ENCODE measurements at places on chromosomes 3 and 15.

- DNase-seq: no peak
Measured at GRCh38 chr3:171615281-171615680, 155.1 kb upstream of the TNIK start.

- no peak for DNase-seq
Measured at GRCh38 chr3:149353581-149354184, 20.2 kb upstream of the TM4SF18 start.

DNA sequence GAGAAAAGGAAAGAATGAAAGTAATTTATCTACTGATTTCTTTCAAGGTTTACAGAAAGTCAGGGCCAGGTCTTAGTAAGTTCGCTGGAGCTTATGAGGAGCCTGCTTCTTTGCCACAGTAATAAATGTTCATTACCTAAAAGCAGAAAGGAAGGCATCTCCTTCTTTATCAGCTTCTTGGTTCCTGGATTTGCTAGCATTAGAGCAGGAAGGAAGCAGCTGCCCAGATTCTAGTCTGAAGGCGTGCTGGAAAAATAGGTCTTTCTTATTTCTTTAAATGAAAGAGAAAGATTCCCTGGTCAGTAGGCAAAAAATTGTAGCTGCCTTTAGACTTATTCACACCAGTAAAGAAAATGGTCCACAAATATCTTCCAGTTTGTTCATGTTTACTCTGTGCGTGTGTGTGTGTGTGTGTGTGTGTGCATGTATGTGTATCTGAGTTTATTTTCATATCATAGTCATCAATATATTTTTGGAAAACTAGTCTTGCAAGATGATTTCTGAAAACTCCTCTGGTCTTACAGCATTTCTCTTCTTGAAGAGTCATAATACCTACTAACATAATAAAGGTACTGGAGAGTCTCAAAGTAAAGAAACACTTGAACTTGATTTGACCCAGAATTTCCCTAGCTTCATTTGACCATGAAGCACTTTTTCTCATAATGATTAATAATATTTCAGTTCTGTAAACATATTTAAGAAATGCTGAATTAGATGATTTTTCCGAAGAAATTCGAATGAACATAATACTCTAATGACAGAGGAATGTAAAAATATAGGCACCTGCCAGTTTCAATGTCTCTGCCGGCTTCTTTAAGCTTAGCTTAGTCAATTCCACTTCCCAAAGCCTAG, 255.3 kb upstream of the ZPLD1 start:
- DNase-seq: no peak

DNA sequence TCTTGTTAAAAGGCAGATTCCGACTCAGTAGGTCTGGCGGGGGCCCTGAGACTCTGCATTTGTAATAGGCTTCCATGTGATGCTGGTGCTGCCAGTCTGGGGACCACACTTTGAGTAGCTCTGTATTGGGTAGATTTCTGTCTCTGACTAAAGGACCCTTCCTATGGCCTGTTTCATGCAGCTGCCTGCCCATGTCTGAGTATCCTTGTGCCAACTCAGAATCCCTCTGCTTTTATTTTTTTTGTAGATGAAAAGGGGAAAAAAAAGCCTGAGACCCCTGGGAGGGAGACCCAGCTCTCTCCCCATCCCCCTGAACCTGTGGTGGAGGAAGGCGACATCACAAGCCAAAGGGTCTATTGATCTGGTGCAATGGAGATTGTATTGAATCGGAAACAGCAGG, 81.9 kb downstream of the EBLN2 start:
- DNase-seq: no peak

DNA sequence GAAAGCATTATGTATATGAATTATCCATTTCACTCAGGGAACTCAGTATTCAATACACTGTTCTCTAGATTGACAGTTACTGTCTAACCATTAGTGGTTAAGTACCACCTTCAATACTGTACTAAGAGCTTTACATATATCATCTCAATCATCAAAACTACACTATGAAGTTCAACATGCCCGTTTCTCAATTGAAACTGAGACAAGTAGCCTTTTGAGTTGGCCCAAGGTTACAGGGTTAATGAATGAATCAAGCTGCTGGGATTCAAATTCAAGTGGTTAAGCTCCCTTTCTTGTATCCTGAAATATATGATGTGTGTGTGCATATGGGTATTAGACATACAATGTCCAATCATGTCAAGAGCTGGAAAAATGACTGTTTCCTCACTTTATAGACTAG, 5.8 kb downstream of the TASOR start:
- no peak for DNase-seq

- DNase-seq: no peak
Measured at GRCh38 chr15:89199746-89200145, 21.6 kb downstream of the RLBP1 start.

GRCh38 chr15:58040150-58040549, 25.4 kb downstream of the ALDH1A2 start:
- no peak for DNase-seq

DNA sequence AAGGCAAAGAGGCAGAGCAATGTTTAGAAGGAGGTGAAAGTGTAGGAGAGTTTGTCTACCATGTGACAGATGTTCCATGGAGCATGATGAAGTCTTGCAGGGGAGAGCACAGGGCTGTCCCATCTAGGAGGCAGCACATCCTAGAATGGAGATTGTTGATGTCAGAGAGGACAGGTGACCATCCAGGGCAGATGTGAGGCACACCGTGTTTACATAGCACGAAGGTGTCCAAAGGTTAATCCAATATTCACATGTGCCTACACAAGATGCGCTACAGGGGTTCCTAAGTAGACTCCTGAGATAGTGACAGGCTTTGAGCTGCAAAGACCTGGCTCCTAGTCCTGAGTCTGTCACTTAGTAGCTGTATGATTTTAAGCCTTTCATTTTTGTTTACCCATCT, 219.3 kb upstream of the SLCO3A1 start:
- no peak for DNase-seq

DNA sequence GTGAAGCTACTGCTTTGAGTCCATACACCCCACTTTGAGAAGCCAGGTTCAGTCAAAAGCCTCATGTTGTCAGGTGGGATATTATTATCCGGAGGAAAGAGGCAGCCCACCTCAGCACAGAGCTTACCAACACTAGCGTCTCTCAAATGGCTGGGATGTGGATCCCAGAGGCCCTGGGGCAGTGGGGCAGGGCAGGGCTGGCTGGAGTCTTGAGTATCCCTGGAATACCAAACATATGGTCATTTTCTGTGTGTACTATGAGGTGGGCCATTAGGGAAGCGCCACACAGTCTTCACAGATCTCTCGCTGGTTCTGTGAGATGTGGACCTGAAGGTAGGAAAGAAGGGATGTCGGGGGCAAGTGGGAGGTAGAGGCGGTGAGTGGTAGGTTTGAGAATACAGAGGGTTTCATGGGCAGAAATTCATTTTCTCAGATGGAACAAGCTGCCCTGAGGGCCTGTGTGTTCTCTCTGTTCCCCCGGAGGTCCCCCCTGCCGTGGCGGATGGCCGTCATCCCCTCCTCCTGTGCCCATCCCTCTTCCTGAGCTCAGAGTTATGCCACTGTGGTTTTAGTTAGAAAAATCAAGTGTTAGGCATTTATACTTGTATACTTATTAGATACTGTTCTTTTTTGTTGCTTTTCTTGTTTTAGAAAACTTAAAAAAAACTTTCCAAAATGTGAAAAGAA, 66.4 kb downstream of the USP13 start:
- DNase-seq: no peak

DNA sequence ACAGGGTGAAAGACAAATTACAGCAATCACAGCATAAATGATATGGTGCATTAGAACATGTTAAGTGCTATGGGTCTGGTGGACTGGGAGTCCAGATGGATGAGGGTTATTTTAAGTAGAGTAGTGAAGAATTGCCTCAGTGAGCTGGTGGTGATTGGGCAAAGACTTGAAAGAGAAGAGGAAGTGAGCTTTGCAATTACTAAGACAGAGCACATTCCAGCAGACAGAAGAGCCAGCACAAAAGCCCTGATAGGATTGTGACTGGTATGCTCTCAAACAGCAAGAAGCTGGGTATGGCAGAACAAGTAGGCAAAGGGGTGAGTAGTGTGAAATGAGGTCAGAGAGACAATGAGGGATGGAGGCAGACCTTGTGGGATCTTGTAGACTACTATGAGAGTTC, 2.1 kb upstream of the ACKR4 start:
- DNase-seq: no peak

- DNase-seq: no peak
Measured at GRCh38 chr3:31093606-31094005, 199.1 kb upstream of the GADL1 start.

GRCh38 chr3:54188176-54188791, 65.9 kb downstream of the CACNA2D3 start:
- no peak for DNase-seq

- DNase-seq: no peak
Measured at GRCh38 chr3:133931084-133931483, 35.4 kb upstream of the RAB6B start.

DNA sequence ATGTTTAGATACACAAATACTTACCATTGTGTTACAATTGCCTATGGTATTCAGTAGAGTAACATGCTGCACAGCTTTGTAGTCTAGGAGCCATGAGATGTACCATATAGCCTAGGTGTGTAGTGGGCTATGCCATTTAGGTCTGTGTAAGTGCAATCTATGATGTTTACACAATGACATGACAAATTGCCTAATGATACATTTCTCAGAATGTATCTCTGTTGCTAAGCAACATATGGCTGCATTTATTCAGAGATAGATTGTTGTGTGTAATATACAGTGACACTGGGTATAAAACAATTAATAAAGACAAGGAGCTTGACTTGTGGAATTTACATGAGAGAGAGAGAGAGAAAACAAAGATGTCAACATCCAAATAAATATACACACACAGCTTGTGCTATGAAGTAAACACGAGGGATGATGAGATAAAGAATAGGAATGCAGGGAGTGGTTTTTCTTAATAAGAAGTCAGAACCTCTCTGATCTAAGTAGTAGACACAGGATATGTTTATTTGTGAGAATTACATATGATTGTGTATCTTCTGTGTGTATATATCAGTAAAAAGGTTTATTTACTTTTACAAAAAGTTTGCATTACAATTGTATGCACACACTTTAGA, 110.0 kb downstream of the KCNAB1 start:
- DNase-seq: no peak

DNA sequence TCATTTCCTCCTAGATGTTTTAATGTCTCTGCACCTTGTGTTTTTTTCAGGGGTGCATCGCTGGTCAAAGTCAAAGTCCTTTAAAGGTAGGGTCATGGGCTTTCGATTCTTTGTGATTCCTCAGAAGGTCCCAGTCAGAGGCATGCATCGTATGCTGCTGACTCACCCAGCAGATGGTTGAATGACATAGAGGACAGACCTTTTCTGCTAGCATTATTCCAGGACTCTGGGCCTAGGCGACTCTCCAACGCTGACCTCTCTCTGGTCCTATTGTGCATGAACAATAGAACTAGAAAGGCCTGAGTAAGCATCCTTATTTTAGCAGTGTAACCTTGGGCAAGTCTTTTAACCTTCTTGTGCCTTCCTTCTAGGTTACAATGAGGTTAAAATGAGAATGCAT, 75.9 kb downstream of the DGKG start:
- DNase-seq: no peak

GRCh38 chr3:39870706-39871105, 61.3 kb downstream of the MYRIP start:
- no peak for DNase-seq

DNA sequence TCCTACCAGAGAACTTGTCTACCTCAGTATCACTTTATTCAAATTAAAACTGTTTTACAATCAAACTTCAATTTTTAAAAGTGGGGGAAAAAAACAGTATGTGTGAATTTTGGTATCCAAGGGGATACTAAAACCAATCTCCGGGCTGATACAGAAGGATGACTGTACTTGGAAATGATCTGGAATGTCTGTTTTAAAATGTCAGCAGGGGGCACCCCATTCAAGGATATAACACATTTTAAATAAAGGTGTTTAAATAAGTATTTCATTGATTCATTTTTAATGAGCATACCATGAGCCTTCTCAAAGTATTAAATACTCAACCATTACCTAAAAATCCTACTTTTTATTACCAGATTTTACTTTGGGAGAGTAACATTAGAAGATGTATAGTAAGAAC, 67.9 kb downstream of the ULK4 start:
- DNase-seq: no peak

- no peak for DNase-seq
Measured at GRCh38 chr3:86830566-86830965, 160.4 kb downstream of the VGLL3 start.

DNA sequence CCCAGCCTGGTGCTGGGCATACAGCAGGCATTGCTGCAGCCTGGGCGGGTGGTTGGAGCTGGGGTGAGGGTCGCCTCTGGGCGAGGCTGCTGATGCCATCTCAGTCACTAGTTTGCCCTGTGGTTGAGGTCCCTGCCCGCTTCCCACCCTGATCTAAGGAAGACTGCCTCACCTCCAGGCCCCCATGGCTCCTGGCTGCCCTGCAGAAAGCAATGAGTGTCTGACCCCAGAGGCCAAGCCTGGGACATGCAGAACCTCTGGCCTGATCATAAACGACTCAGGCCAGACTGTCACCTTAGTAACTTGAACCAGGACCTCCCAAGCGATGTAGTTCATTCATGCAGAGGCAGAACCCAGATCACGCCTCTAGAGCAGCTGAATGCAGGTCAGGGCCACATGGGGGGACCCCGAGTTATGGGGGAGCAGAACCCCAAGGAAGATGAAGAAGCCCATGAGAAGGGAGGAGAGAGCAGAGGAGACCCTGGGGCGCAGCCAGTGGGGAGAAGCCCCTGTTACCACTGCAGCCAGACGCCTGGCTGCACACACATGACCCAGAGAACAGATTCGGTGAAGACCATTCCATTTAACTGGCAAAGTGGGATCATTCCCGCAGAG, 213.9 kb downstream of the TBC1D2B start:
- no peak for DNase-seq

DNA sequence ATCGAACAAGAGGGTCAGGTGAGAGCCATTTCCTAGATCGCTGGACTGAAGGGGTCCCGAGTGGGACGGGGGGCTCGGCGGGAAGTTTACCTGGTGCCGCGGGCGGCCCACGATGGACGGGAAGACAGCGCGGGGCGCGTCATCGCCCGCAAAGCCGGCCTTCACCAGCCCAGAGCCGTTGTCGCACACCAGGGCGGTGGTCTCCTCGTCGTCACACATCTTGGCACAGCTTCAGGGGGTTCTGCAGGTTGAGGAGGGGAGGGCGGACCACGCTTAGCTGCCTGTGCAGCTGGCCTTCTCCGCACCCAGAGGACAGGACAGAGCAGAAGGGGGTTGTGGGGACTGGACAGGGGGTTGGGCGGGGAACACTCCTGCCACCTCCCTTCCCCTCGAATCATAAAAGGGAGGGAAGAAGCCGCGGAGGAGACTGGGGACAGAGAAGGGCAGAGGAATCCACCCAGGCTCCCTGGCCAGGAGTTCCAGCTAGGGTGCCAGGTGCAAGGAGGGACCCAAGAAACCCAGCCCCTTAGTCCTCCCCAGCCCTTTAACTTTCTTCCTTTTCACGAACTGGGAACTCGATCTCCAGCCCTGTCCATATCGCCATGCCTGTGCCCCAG, 651 bp downstream of the ACTC1 start:
- no peak for DNase-seq

Data from activated CD4-positive, alpha-beta T cell treated with anti-CD3 and anti-CD28 coated beads, Interleukin-2, amount 50 U/mL, for 24 hours (primary cell).